AML-193 (cell line): ENCODE measurements at places on chromosomes 13 and 19.
A peak's percentile ranks its signal among the peaks of the same experiment; 100 is the strongest.

- DNase-seq: no peak
Observed at GRCh38 chr19:5674714-5675113, 5.6 kb downstream of the MICOS13 start.

- no peak for DNase-seq
Observed at GRCh38 chr19:2360833-2361232, 768 bp downstream of the TMPRSS9 start.

- DNase-seq: no peak
Observed at GRCh38 chr13:74104661-74105275, 29.4 kb downstream of the KLF12 start.

- DNase-seq: no peak
Observed at GRCh38 chr13:21986602-21987001, 315.7 kb downstream of the FGF9 start.

- DNase-seq: peak; percentile 94
Observed at GRCh38 chr19:21463449-21464105, 41.8 kb upstream of the ZNF429 start.

DNA sequence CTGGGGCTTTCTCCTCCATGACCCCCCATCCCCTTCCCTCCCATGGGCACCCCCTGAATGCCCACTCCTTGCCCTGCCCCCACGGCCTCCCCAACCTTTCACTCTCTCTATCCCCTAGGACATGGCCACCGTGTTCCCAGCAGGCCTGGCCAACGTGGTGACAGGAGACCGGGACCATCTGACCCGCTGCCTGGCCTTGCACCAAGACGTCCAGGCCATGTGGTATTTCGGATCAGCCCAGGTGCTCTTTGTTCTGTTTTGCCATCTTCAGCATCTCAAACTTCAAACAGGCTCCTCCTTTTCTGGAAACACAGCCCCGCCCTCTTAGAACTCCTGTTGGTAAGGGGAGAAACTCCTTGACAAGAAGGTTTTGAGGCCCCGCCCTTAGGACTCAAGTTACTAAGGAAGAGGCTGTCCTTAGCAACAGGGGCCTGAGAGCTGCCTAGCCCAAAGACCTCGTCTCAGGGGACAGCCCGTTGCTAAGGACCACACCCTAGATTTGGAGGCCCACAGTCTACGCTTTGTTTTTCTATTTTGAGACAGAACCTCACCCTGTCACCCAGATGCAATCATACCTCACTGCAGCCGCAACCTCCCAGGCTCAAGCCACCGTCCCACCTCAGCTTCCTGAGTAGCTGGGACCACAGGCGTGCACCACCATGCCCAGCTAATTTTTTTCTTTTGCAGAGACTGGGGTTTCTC, 5.1 kb upstream of the FLT3LG start:
- no peak for DNase-seq

DNA sequence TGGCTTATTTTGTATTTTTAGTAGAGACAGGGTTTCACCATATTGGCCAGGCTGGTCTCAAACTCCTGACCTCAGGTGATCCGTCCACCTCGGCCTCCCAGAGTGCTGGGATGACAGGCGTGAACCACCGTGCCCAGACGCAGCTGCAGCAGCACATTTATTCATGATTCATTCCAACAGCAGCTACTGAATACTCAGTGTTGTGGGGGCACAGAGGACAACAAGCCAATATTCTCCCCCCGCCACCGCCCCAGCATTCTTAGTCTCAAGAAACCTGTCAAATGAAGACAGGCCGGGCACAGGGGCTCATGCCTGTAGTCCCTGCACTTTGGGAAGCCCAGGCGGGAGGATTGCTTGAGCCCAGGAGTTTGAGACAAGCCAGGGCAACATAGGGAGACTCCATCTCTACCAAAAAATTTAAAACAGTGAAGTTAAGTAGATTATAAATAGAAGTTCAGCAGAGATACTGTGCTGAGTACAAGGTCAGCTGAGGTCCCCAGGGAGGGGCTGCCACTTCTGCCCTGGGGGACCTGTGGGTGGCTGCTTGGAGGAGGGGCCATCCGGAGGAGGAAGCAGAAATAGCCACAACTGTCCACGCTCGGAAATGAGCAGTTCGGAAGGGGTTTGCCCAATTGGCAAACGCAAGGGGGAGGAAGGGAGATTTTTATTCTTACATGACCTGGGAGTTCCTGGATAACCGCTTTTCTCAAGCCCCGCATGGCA, 4.3 kb downstream of the DOT1L start:
- peak; percentile 92 for DNase-seq

- no peak for DNase-seq
Observed at GRCh38 chr19:19563348-19563848, 25.3 kb downstream of the CILP2 start.
